ENCODE measurements at places on chromosomes 7 and 10.

- DNase-seq = no peak
Measured at GRCh38 chr10:63866747-63867140, 345.5 kb downstream of the REEP3 start.

DNA sequence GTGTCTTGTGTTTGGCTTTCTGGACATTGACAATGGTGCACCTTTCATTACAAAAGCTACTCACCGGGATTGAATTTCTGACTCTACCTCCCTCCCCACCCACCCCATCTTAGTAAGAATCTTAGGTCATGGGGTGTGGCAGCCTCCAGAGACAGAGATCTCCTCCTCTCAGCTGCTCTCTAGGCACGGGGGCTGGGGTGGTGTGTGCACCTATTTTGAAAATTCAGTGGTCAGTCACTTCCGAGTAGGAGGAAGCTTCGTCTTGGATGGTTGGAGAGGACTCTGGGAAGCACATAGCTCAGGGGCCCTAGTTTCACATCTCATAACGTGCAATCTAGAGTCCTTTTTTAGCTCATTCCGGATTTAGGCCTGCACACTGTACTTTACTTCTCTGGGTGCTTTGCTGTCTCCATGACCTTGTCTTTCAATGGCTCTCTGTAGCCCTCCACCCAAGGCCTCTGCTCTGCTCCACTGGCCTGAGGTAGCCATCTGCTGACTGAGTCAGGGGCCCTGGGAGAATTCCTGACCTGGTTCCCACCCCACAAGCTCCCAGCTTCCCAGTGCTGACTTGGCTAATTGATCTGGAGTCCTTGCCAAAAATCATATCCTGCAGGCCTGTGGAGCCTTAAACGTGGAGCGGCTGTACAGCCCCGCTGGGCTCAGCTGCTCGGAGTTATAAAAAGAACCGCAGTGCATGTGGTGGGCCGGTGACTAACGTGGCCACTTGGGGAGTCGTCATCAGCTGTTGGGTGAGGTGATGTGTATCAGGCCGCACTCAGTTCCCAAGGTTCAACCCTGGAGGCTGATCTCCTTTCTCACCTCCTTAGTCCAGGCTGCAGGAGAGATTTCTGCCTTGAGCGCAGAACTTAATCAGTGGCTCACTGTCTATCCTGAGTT lies 19.3 kb upstream of the ADAMTS14 start:
- peak; percentile 79 for DNase-seq

- DNase-seq = no peak
Measured at GRCh38 chr10:79181227-79181626, 112.5 kb downstream of the ZMIZ1 start.

GRCh38 chr10:97499561-97500296 lies 1.0 kb downstream of the UBTD1 start:
- DNase-seq = peak; percentile 82

- no peak for DNase-seq
Measured at GRCh38 chr10:12503311-12503710, 154.0 kb downstream of the CAMK1D start.

DNA sequence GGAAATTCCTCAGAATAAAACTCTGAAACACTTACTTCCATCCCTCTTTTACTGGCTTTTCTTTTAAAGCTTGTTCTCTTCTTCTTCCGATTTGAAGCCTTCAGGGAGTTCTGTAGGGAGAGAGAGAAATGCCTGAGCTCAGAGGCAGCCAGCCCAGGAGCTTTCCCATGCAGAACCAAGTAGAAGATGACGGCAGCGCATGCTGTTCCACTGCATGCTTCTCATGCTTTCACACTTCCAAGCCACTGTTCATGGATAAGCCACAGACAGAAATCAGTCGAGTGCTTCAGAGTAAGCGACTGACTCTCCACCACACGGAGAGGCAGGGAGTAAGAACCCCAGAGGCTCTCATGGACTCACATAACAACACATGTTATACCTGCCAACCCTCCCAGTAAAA lies 237.3 kb downstream of the DGKI start:
- DNase-seq = no peak

GRCh38 chr10:18607503-18608378 lies 43.6 kb downstream of the NSUN6 start:
- DNase-seq = peak; percentile 56

- no peak for DNase-seq
Measured at GRCh38 chr7:107573537-107573936, 6.5 kb upstream of the BCAP29 start.

Data from aorta (tissue), 5 donors.